ENCODE measurements at places on chromosomes 3 and 15.

DNA sequence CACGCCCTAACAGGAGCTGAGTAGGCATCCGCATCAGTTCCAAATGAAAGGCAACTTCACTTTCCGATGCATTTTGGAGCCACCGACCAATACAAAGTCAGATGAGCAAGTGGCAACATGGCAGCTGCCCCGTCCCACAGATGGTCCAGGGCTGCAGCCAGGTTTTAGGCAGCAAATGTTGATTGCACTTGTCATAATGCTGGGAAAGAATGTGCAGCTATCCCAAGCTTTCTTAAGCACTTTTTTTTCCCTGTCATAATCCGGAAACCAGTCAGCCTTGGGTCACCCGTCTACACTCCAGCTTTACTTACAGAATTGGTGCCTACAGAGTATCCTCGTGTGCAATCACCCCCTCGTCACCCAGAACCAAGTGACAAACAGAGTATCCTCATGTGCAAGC is 147.7 kb downstream of the CHSY1 start:
- DNase-seq = no peak

DNA sequence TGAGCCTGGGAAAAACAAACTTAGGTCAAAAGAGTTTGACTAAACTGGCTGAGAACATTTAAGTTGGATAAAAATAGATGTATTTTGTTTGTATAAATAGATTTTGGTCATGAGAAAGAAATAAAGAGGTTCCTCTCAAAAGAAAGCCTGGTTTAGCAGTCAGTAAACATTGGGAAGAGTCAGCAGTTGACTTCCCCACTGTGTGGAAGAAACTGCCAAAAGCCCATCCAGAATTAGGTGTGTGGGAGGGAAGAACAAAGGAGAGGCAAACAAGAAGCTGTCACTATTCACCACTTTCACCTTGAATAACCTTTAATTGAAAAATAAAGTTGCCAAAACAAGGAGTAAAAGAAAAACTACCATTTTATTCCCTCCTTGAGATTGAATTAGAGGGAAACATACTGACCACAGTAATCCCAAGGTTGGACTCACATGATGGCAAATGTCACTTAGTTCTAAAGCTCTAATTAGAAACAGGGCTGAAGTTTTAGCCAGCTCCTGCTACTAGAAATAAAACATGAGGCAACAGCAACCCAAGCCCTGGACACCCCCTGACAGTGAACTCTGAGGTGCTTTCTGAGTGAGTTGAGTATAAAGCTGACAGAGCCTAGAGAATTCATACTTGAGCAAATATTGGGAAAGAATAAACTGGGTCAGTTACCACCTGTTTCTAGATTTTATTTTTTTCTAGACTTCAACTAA is 139.3 kb downstream of the SERPINI1 start:
- no peak for DNase-seq

GRCh38 chr3:61417352-61417751 is 144.0 kb upstream of the PTPRG start:
- DNase-seq = no peak

DNA sequence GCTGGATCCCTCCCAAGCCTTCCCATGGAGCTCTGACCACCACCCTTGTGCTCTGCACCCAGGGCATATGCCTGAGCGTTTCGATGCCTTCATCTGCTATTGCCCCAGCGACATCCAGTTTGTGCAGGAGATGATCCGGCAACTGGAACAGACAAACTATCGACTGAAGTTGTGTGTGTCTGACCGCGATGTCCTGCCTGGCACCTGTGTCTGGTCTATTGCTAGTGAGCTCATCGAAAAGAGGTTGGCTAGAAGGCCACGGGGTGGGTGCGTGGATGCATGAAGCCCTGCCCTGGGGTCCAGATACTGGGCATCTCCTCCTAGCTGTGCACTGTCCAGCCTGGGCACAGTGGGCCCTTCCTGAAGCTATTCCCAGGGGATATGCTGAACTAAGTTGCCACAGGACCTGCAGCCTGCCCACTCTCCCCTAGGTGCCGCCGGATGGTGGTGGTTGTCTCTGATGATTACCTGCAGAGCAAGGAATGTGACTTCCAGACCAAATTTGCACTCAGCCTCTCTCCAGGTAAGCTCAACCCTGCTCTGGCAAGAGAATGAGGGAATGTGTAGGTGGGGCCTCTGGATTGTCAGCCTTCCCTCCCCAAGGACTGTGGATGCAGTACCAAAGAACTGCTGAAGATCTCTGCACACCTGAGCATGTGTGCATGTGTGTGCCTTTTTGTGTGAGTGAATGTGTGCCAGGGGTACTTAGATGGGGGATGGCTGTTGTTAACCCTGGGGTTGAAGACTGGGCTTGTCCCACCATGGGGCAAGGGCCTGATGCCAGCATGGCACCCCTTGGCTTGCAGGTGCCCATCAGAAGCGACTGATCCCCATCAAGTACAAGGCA is 2.1 kb downstream of the MYD88 start:
- no peak for DNase-seq

DNA sequence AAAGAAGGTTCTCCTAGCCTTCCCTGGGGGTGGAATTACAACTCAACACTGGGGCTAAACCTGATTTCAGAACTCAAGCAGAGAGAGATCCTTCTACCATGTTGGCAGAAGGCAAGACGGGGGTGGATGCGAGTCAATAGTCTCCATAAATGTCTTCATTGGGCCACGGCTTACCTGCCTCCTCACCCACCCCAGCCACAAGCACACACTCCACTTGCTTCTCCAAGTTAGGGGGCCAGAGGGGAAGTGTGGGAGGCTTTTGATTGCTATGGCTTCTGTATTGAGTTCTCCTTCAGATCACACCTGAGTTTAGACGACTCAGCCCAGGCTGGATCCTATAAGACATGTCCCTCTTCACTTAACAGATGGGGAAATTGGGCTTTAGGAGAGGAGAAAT is 178.9 kb downstream of the UACA start:
- DNase-seq = no peak

DNA sequence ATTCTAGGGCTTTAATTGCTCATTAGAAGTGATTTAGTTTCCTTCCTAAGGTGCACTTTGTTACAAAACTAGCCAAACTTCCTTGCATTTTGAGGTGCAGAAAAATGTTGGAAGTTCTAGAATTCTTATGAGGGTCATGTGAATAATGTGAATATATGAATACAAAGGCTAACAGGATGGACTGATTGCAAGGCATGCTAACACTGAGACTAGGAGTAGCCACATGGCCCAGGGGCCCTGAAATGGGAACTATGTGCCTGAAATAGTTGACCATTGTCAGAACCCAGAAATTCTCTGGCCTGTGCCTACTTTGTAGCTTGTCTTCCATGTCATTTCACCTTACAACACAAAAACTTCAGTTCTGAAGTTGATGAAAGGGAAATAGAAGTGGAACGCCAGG is 10.8 kb downstream of the ASB7 start:
- no peak for DNase-seq

GRCh38 chr3:185356499-185356898 is 6.4 kb upstream of the MAP3K13 start:
- DNase-seq = no peak

- DNase-seq = no peak
Observed at GRCh38 chr15:58490086-58490887, 58.5 kb downstream of the LIPC start.

Measured in dermis blood vessel endothelial cell (primary cell).